Glomerular endothelial cell (primary cell): ENCODE measurements at places on chromosomes 6 and 20.

DNA sequence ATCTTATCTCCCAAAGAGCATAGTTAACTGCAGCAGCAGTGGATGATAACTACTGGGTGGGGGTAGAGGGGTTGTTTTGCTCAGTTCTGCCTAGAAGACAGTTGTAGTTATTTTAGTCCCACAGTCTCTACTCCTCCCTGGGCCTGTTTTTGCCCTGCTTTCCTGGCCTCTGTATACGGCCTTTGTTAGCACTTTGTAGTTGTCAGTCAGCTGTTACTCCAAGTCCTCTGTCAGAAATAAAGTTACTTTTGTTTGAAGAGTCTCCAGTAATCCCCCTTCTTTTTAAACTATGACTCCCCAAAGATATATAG, 113.9 kb downstream of the SLC16A10 start:
- DNase-seq: no peak

DNA sequence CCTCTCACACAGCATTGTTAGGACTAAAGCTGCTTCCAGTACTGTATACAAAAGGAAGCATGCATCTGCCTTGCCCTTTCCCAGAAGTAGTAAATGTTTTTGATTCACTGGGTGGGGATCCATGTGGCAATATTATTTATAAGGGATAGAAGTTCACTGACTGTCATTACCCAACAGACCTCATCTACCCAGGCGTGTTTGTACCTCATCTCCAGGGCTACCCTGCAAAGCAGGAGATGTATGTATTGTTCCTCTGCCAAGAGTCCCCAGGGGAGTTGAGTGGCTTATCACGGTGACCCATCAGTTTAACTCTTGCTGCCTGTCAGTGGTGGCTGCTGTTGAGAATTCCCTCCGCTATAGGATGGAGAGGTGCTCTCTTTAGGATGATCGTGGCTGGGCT, 42.5 kb downstream of the SLC24A3 start:
- DNase-seq: no peak

GRCh38 chr6:30143780-30144179, 7.8 kb downstream of the TRIM40 start:
- DNase-seq: no peak

- DNase-seq: no peak
These were observed 3.8 kb downstream of the INSM1 start for GRCh38 chr20:20371681-20372080.

GRCh38 chr6:4405621-4406212, 270.3 kb upstream of the ECI2 start:
- DNase-seq: no peak
